Motor neuron (in vitro differentiated cells): ENCODE measurements at places on chromosomes 4 and X. TPM values are rescaled to one million over a fixed set of nuclear protein-coding genes. Genes with fewer than 3 reads are reported as not detected.

DNA sequence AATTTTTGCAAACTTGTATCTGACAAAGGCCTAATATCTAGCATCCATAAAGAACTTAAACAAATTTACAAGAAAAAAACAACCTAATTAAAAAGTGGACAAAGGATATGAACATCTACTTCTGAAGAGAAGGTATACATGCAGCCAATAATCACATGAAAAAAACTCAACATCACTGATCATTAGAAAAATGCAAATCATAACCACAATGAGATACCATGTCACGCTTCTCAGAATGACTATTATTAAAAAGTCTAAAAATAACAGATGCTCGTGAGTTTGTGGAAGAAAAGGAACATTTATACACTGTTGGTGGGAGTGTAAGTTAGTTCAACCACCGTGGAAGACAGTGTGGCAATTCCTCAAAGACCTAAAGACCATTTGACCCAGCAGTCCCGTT, 24.0 kb downstream of the CEP44 start:
- no peak for ATAC-seq

DNA sequence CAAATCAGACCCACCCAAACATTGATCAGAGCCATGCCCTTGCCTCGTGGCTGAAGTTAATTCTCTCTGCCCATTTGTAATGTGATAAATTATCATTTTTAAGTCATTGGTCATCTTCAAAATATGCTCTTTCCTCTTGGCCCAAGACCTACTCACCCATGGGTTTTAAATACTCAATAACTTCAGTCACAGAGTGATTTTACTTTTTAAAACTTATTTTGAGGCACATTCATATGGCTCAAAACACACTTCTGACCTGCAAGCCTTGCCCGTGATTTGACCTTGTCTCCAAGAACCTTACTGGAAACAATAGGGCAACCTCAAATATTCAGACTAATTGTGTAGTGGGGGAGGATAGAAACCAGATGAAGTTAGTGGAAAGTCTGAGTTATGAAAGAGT, 176.2 kb upstream of the LNX1 start:
- ATAC-seq: no peak

The FBXW7 gene
- 71.3 and 76.6 TPM in 2 replicates for total RNA-seq

The TSPYL2 gene
- 44.0 and 84.5 TPM in 2 replicates for total RNA-seq

- ATAC-seq: no peak
These were observed 13.5 kb downstream of the PAGE4 start for GRCh38 chrX:49842621-49843020.

GRCh38 chrX:115592997-115593734, 32.2 kb downstream of the PLS3 start:
- ATAC-seq: no peak

DNA sequence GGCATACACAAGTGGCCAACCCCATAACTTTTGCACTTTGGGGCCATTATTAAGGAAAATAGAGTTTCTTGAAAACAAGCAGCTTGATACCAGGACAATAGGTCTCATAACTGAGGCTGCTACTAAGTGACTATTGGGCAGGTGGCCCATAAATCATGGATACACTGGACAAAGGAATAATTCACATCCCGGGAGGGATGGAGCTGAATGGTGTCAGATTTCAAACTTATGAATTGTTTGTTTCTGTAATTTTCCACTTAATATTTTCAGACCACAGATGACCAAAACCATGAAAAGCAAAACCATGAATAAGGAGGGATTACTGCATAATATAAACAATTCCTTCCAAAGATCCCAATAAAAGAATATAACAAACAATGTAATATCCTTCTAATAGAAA, 114.4 kb downstream of the WDFY3 start:
- peak; percentile 39 for ATAC-seq

The DGAT2L6 gene
- total RNA-seq: not detected in 2 replicates

- ATAC-seq: no peak
These were observed 1.6 kb downstream of the TCEAL9 start for GRCh38 chrX:103357871-103358270.

GRCh38 chrX:107480272-107480671, 30.8 kb downstream of the FRMPD3 start:
- no peak for ATAC-seq

DNA sequence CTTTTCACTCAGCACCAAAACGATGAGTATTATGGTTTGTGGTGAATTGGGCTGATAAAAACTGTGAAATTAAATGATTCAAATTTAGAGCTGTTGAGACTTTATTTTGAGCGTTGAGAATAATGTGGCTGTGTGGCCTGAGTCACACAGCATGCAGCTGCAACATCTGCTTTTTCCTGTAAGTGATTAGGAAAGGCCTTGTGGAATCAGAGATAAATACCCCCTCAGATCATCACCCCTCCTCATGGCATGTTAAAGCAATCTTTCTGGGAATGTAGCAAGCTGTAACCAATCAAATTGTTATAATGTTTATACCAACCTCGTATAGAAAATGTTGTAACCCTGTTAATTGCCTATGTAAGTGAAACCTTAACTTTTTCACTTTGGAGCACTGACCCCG, 90.0 kb upstream of the GRPR start:
- ATAC-seq: no peak

DNA sequence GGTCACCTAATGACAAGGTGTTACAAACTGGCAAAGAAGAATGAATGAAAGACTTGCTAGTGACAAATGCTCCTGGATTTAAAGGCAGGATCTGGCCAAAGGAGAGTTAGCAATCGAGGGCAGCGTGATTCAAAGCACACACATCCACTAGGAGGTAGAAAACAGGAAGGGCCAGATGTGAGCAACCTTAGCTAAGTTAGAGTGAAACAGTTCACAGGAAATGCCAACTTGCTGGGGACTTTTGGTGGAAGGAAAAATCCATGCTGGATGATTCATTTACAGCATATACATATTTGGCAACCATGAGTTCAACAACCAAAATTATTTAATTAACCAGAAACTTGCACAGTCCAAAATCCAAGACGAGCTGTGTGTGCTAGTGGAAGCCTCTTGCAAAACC, 276.9 kb downstream of the PTTG2 start:
- ATAC-seq: no peak

The CXXC4 gene
- 37.7 and 44.6 TPM in 2 replicates for total RNA-seq

- ATAC-seq: no peak
These were observed 42.5 kb downstream of the RTL9 start for GRCh38 chrX:110401135-110401534.

- ATAC-seq: peak; percentile 35
These were observed 106.4 kb upstream of the GPM6B start for GRCh38 chrX:13923289-13923688.

GRCh38 chrX:14354521-14354920, 174.8 kb upstream of the GLRA2 start:
- ATAC-seq: no peak
